ENCODE measurements at places on chromosomes 1 and 21.
A peak's percentile ranks its signal among the peaks of the same experiment; 100 is the strongest.

DNA sequence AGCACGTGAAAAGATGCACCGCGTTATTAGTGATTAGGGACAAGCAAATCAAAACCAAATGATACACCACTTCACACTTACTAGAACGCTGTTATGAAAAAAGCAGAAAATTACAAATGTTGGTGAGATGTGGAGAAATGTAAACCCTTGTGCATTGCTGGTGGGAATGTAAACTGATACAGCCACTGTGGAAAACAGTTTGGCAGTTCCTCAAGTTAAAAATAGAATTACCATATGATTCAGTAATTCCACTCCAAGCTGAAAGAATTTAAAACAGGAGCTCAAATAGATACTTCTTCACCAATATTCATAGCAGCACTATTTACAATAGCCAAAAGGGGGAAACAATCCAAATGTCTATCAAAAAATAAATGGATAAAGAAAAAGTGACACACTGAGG, 10.3 kb upstream of the EVI5 start:
- DNase-seq = peak; percentile 78

DNA sequence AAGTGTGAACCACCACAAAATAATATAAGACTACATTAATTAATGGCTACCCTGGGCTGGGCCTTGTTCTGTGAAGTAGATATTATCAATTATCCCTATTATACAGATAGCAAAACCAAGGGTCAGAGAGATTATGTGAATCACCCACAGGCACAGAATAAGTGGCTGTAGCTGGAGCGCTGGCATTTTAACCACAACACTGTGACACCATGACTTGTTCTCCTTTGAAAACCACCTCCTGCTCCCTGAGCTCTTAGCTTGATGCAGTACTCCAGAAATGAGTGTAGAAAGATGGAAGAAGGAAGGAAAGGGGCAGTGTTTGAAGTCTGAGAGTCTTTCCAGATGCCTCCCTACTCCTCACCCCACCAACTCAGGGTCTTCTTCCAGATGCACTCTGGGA, 29.5 kb upstream of the JUN start:
- no peak for DNase-seq

- DNase-seq = no peak
These were observed 84.7 kb downstream of the PHTF1 start for GRCh38 chr1:113674591-113674990.

GRCh38 chr1:84869720-84870119, 23.3 kb downstream of the LPAR3 start:
- peak; percentile 55 for DNase-seq

DNA sequence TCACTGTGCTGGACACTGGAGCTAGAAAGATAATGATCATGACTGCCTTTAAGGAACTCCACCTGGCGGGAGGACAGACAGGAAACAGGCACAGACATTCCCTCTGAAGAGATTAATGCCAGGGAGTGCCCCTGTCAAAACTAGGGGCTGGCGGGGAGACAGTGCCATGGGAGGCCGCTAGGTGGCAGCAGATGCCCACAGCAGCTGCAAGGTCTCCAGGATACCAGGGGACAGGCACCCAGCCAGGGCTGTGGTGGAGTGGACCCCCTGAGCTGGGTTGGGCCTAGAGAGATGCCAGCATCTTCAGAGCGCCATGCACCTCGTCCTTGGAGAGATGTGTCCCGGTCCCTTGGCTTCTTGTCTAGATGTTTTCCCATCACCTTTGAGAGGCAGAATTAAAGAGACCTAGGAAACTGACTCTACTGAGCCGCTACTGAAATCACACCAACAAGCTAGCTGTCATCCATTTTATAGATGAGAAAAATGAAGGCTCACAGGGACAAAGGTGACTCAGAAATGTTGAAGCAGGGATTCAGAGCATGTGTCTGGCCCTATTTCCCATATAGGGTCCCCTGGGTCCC, 3.6 kb downstream of the REN start:
- peak; percentile 62 for DNase-seq

DNA sequence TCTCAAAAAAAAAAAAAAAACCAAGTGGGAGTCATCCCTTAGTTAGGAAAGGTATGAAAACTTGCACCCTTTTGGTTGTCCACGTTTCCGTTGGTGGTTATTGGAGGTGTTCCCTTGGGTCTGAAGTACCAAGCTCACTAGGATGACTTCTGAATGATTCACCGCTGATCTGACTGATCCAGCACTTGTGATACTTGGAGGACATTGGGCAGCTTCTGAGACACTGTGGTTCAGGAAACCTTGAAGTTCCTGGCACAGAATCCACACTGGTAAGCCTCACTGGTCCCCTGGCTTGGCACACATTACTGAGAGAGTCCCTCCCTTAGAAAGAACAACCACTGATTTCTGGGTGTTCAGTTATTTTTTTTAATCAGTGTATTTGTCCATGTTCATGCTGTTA, 91.9 kb downstream of the RYR2 start:
- no peak for DNase-seq

GRCh38 chr1:32063261-32063681, 9.5 kb upstream of the TMEM39B start:
- peak; percentile 81 for DNase-seq

GRCh38 chr1:226738995-226739695, at the start of gene ITPKB:
ITPKB (minus strand) TSS chr1:226739282; CDS start chr1:226737458, 1,824 bp downstream.
- peak; percentile 89 for DNase-seq
